ENCODE measurements at places on chromosomes 2 and 18.

DNA sequence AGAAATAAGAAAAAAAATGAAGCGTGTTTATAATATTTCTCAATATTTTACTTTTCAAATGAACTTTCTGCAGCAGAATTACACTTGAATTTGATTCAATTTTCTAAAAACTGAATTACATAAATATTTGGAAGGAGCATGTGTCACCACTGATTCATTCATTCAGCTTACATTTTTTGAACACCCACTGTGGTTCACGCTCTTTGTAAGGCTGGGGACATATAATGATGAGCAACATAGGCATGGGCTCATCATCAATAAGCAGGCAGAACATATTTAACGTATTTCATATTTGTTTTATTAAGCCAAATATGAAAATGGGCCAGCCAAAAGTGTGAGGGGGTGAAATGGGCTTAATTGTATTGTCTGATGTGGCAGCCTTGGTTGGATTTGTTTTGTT, 209.1 kb downstream of the CTNNA2 start:
- no peak for DNase-seq

GRCh38 chr2:37085731-37086147, 1.4 kb downstream of the GPATCH11 start:
- DNase-seq: no peak

DNA sequence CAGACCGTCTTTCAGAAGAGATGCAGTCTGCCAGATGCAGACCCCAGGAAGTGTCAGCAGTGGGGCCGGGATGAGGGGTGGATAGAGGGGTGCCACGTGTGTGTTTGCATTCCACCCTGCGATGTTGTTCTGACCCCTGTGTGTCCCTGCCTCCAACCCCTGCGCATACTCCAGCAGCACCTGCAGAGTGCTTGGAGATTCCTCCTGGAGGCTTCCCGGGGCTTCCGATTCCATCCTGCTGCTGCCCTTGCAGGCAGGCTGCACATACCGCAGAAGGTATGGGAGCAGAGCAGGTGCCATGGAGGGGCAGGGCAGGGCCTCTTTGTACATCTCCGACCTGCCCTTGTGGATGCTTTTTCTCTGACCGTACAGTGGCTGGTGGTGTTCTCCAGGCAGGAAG, 177.2 kb downstream of the SH3RF3 start:
- no peak for DNase-seq

GRCh38 chr18:36950960-36951359, 122.0 kb downstream of the KIAA1328 start:
- DNase-seq: no peak

DNA sequence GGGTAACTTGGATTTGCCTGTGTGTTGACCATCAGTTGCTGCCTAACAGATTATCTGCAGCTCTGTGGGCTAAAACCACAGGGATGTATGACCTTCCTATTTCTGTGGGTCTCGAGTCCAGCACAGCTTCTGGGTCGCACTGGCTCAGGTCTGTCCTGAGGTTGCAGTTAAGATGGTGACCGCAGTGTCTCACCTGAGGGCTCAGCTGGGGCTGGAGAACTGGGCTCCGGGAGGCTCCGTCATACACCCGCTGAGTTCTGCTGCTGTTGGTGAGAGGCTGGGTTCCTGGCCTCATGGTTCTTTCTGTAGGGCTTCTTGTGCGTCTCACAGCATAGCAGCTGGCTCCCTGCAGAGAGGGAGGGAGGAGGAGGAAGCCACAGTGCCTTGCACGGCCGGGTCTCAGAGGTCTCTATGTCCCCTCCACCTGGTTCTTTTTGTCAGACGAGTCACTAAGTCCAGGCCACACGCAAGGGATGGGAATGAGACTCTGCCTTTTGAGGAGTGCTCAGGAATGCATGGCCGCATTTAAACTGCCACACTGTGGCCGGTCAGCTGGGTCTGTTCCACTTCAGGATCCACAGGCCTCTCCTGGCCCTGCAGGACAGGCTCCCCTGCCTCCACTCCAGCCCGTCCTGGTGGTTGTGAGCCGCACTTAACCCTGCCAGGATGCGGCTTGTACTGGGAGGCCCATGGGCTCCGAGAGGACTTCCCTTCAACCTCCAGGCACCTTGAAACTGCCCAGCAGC, 67.2 kb downstream of the ADI1 start:
- DNase-seq: no peak

DNA sequence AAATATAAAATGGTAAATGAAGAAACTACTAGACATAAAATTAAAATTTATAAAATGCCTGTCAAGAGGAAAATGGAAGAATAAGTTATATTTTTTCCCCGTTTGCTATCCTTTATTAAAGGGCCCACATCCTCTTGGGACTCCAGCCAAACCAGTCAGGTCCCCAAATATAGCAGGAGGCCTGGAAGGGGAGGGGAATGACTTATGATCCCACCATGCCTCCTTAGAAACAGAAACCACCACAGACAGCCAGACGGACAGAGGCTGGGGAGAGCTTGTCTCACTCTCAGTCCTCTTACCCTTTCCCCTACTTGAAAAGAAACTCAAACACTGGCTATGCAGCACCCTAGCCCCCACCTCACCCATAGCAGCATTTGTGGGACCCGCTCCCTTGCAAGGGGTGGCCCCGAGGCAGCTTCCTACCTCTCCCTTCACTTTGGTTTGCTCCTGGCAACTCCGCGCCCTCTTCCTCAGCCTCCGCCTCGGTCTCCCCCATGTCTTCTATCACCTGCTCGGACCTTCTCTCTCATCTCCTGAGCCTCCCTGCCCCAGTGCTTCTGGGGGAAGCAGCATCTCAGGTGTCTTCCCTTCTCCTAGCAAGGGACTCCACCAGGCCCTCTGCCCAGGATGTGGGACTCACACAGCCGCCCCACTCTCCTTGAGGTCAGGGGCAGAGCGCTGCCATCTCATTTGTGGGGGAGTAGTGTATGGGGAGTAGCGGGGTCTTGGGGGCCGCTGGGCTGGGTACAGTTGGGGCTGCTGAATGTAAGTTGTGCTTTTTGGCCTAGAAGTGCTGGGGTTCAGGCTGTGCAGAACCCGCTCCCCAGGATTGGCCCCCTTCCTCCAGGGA, 37.4 kb upstream of the ANKRD62 start:
- DNase-seq: no peak

DNA sequence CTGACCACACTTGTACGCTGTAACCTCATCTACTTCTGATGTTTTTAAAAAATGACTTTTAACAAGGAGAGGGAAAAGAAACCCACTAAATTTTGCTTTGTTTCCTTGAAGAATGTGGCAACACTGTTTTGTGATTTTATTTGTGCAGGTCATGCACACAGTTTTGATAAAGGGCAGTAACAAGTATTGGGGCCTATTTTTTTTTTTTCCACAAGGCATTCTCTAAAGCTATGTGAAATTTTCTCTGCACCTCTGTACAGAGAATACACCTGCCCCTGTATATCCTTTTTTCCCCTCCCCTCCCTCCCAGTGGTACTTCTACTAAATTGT, 2.1 kb downstream of the RHOB start:
- DNase-seq: no peak

- no peak for DNase-seq
These were observed 68.5 kb upstream of the STK17B start for GRCh38 chr2:196239622-196240587.

- no peak for DNase-seq
These were observed 143.7 kb downstream of the MYO5B start for GRCh38 chr18:50051288-50051687.

- DNase-seq: no peak
These were observed 409.2 kb upstream of the SPHKAP start for GRCh38 chr2:228590681-228591080.

DNA sequence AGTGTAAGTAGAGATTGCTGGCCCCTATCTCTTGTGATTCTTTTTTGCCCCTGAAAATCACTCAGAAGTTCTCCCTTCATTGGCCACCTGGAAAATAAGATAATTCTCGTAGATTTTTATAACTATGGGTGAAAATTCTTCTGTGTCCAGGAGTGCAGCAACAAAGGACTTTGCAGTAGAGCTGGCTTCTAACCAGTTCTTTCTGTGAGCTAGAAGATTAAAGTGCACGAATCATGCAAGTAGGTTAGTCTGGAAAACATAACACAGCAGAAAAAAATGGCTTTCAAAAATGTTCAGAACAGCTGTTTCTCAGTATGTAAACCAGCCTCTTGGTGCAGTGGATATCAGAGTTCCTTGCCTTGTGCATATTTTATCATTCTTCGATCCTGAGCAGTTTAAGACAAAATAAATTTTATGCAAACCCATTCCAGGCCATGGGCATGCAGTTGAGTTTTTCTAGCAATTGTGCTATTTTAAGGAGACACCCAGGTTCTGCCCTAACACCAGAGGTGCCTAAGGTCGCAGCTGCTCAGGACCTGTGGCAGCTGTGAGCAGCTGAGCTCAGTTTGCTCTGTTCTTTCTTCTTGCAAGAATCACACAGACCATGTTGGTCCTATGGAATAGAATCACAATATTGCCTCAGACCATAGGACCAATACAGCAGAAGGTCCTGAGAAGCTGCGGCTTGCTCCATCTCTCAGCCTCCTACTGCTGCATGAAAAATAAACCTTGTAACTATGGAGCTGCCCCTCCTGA, 80.9 kb upstream of the BCL2L11 start:
- DNase-seq: no peak

DNA sequence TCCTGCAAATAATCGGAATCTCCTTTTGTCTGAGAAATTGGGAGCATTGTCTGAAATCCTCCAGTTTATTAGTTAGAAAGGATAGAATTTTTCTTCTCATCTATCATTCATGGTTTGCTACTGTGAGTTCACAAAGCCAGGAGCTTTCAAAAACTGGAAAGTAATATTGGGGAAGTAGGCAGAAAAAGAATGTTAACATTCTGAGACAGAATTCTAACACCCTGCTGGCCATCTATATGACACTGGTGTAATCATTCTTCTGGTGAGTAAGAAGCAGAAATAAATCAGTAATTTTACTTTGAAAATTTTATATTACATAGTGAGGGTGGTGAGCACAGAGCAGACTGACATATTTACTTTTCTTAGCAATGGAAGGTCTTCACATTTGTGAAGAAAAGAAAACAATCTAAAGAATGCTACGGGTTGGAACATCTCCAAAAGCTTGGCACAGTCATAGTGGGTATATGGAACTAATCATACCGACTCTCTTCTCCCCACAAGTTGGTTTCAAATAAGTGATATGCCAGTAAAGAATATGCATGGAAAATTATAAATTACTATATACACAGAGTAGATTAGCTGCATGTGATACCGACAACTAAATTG, 344.9 kb downstream of the LPIN1 start:
- DNase-seq: no peak

DNA sequence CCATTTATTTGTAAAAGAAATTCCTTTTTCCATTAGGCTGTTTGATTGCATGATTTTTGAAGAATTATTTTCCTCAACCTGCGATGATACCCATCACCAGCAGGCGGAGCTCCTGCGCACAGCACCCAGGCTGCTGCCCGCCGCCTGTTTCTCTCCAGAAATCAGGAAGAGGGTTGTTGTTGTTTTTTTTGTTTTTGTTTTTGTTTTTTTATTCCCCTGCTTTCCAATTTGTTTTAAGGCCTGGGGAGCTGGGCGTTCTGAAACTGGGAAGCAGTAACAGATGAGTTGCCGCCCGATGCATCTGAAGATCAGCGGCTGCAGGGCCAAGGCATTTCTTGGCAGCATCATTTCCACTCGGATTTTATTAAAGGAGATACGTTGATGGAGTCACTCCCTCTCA, 132.1 kb downstream of the MBP start:
- peak; percentile 35 for DNase-seq

- DNase-seq: no peak
These were observed 32.0 kb downstream of the SULT1C4 start for GRCh38 chr2:108409768-108410167.

GRCh38 chr2:235170536-235171521, 219.0 kb downstream of the SH3BP4 start:
- DNase-seq: peak; percentile 52

DNA sequence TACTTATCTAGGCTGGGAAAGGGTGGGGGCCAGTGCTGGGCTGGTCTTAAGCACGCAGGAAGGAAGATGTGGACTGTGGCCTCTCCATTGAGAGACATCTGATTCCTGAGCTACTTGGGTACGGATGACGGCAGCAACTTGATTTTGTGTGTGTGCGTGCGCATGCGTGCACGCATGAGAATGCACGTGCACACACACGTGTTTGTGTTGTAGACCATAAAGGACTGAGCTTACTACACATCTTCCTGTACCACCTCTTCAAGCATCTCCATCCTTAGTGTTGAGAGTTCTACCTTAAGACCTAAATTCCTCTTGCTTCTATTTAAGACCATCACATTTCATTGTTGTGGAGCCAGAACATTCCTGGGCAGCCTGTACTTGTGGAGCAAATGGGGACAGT, 9.5 kb downstream of the WNT6 start:
- no peak for DNase-seq

DNA sequence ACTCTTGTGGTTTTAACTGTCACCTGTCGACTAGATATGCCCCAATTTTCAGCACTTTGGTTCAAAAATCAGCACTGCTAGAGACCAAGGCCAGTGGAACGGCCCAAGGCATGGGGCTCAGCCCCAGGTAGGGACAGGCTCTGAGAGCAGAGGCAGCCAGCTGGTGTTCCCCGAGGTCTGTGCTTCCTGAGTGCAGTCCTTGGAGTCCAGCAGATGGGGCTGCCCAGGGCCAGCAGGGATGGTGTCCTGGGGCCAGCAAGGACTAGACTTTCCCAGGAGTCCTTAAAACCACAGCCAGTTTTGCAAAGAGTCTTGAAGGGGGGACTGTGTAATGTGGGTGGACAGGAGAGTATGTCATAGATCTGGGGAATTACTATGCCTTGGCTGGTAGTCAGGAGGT, 56.3 kb downstream of the POMC start:
- no peak for DNase-seq

DNA sequence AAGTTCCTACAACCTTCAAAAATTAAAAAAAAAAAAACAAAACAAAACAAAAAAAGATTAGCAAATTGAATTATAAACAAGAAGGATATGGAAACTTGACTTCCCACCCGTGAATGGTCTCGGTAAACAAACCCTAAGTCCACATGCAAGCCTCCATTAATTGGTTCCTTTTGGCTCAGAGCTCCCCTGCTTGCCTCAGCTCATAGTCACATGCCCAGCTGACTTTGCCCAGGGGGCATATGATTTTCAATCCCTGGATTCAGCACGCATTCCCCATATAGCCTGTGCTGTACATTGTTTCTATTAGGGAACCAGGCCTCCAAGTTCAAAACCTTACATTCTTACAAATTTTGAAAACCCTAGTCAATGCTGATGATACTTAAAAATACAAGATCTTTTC, 95.0 kb downstream of the PID1 start:
- DNase-seq: no peak

Data from NCI-H1436 (cell line).